ENCODE measurements at places on chromosomes 7 and 10.

DNA sequence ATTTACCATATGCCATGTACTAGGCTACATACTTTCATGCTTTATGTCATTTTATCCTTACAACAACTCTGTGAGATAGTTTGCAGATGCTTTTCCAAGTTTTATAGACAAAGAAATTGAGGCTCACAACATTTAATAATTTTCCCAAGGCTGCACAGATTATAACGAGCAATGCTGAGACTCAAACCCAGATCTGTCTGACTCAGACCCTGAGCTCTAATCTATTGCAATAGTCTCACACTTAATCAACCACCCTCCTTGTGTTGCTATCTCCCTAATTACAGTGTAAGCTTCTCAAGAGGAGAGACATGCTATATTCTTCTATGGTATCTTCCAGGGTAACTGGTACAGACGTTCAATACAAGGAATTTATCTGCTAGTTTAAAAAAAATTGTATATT is 247.6 kb downstream of the WDR11 start:
- DNase-seq: no peak

GRCh38 chr10:71753960-71754505 is 19.3 kb downstream of the VSIR start:
- no peak for DNase-seq

- peak; percentile 33 for DNase-seq
These were observed 46.2 kb downstream of the RGS10 start for GRCh38 chr10:119496273-119496672.

- DNase-seq: no peak
These were observed 20.2 kb downstream of the ZMIZ2 start for GRCh38 chr7:44768628-44769371.

- no peak for DNase-seq
These were observed 94.4 kb upstream of the KIF5B start for GRCh38 chr10:32150532-32151101.

GRCh38 chr7:4136501-4137110 is 545.5 kb upstream of the FOXK1 start:
- DNase-seq: no peak

DNA sequence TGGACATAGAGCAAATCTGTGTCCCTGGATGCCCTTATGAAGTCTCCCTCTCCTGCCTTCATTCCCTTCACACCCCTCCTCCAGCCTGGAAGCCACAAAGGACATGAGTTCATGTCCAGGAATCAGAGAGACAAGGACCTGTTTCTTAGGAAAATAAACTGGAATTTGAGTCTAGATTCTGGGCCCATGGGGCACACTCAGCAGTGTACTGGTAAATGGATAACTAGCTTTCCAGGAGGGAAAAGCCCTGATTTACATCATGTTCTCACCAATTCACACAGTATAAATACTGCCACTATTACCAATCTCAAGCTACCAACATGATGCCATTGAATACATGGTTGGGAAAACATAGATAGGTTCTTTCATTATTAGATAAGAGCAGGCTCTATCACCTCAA is 9.9 kb downstream of the FAM237B start:
- DNase-seq: no peak

Data from stimulated activated CD4-positive, alpha-beta T cell treated with anti-CD3 and anti-CD28 coated beads, Interleukin-12 subunit alpha, Interleukin-12 subunit beta, amount 100 ng/mL, for 24 hours (primary cell).